ENCODE measurements at places on chromosomes 1 and 21.

DNA sequence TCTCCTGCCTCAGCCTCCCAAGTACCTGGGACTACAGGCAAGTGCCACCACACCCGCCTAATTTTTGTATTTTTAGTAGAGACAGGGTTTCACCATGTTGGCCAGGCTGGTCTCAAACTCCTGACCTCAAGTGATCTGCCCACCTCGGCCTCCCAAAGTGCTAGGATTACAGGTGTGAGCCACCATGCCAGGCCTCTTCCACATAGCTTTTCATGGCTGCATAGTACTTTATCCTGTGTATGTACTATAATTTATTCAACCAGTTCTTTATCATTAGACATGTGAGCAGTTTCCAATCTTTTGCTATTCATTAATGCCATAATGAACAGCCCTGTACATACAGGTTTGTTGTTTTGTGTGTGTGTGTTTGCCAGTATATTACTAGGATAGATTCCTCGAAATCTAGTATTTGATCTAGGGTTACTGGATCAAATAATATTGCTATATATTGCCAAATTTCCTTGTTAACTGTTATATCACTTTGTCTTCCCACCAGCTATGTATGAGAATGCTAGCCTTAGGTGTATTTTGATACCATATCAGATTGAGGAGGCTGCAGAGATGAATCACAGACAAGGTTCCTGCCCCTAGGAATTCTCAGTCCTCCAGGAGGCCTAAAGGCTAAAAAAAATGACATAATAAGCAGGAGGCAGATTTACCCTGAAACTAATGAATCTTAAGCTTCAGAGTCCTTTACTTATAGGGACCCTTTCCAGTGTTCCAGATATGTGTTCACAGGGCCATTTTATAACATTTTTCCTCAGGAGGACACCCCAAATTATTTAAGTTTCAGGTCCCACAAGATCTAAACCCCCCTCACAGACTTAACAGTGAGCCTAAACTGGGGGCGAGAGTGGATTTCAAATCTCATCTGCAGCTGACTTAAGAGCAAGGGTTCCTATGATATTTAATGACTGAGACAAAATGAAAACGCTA is 2.1 kb upstream of the PDIK1L start:
- no peak for DNase-seq

- DNase-seq, result no peak
Observed at GRCh38 chr1:205107327-205107726, 14.5 kb downstream of the RBBP5 start.

- DNase-seq, result no peak
Observed at GRCh38 chr1:201265756-201266155, 17.6 kb upstream of the PKP1 start.

GRCh38 chr1:61561666-61562065 is 163.3 kb downstream of the TM2D1 start:
- no peak for DNase-seq

DNA sequence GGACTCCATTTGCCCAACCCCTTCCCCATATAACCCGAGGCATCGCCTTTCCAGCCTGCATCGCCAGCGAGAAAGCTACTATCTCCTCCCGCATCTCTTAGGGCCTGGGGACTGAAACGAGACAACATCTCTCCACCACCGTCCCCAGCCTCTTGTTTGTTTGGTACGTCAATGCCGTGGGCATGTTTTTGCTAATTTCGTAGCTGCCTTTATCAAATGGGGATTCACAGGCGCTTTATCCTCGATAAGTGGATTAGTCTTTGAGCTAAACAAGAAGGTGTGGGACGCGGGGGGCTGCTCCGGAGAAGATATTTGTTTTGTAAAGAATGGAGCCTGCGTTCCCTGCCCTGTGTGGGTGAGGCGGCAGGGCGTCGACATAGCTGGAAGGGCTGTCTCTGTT is 91.6 kb downstream of the PAX7 start:
- no peak for DNase-seq

GRCh38 chr1:25105836-25106235 is 126.5 kb downstream of the SYF2 start:
- no peak for DNase-seq

DNA sequence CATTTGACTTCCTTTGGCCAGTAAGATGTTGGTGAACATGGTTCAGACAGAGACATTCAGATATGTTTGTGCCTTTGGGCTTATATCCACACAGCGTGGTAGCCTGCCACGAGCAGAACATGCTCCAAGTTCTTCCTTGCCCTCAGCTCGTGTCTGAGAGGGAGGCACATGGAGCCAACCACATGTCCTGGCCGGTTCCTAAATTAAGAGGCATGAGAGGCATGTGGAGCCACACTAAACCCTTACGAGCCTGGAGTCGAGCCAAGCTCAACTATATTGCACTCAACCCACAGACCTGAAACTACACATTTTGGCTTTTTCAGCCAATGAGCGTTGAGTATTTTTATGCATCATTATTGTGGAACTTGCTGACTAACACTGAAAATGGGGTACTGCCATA is 133.7 kb upstream of the KCNK1 start:
- DNase-seq, result no peak

DNA sequence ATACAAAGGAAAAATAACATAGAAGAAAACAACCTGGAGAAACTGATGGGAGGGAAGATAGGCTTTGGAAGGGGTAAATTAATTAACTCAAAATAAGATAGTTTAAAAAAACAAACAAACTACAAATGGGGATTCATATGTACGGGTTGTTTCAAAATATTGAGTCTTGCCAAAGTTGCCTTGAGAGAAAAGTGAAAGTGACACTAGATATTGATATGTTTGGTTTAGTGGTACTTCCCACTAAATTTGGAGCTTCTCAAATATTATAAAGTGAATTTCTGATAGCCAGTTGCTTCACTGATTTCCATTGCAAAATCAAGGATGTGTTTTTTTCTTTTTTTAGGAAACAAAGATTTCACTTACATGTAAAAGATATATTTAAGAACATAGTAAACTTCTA is 149.5 kb upstream of the RUNX1 start:
- no peak for DNase-seq

- no peak for DNase-seq
Observed at GRCh38 chr21:45381865-45382696, 22.9 kb upstream of the COL18A1 start.

DNA sequence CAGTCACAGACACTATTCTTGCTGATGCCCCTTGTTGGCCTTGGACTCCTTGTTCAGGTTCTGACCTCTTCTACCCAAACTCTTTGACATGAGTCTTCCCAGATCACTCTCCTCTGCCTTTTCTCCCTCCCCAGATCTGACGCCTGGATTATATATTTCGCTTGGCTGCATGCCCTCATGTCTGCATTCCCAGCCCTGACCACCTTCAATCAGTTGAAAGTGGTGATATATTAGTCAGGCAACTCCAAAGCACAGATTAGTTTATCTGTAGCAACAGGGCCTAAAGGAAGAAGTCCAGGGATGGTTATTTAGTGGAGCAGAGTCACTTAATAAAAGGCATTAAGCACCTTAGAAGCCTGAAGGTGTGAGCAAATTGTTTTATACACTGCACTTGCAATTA is 110.0 kb upstream of the GUCA2B start:
- no peak for DNase-seq

DNA sequence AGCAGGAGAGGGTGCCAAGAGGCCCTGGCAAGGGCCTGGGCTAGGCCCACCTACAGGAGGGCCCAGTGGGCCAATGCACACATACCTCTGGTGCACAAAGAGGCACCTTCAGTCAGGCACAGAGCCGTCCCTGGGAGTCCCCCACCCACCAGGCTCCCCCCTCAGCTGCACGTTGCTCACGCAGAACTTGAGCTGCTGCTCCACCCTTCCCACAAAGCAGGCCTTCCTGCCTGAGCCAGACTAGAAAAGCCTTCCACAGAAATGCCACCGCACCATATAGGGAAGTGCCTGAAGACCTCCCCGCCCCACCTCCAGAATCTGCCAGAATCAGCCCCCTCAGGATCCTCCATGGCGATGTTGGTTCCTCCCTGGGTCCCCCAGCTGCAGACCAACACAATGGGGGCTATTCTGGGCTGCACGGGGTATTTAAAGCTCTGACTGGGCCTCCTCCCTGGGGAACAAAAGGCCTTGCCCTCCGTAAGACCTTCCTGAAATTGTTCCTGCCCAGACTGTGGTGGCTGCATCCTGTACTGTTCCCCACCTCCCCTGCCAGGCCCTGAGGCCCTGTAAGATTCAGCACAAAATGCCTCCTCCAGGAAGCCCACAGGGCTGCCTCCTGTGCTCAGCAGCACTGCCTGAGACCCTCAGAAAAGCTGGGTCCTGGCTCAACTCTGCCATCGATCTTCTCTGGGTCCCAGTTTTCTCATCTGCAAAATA is 27.2 kb downstream of the HSPG2 start:
- no peak for DNase-seq

DNA sequence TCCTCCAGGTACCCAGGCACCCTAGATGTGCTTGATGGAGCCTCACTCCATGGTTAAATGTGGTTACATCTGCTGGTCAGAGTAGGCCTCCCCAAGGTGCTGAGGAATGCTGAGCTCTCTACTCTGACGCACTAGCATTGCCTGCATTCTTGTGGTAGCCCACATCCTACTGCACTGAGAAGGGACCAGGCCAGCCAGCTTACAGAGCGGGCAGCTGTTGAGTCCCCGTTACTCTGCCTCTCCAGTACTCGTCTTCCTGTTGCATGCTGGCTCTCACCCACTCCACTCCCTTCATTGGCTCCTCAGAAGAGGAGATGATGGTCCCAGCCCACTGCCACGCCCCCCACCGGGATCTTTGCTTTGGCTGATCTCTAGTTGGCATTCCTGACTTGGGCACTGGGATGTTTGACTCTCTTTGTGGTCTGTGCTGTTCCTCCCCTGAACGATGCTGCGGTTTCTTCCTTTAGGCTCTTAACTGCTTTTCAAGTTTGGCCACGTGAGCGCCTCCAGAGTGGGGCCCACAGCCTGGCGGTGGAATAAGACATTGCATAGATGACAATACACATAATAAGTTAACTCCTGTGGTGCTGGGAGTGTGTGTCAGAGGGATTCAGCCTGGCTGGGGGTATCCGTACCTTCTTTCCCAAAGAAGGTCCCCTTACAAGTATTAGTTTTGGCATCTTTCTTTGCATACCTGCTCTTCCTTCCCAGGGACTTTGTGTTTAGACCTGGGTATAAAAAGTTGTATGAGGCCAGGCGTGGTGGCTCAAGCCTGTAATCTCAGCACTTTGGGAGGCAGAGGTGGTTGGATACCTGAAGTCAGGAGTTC is 18.6 kb downstream of the AZIN2 start:
- no peak for DNase-seq

DNA sequence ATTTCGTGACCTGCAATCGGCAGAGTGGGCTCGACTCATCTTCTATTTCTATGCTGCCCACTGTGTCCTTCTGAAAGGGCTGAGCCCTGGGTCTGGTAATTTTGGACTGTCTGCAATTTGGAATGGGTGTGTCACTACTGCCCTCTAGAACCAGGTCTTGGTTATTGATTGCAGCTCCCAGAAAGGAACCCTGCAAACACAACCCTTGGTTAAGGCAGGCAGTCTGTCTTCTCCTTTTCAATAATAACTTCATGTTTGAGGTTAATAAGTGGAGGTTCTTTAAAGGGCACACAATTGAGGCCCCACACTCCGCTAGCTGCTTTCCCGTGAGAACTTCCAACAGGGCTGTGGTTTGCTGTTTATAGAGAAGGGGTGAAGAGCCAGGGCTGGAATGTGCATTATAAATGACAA is 79.9 kb upstream of the LYST start:
- DNase-seq, result no peak

GRCh38 chr1:194078765-194079164 is 892.4 kb upstream of the B3GALT2 start:
- no peak for DNase-seq

GRCh38 chr1:19202396-19202795 is 7.7 kb downstream of the UBR4 start:
- DNase-seq, result no peak

DNA sequence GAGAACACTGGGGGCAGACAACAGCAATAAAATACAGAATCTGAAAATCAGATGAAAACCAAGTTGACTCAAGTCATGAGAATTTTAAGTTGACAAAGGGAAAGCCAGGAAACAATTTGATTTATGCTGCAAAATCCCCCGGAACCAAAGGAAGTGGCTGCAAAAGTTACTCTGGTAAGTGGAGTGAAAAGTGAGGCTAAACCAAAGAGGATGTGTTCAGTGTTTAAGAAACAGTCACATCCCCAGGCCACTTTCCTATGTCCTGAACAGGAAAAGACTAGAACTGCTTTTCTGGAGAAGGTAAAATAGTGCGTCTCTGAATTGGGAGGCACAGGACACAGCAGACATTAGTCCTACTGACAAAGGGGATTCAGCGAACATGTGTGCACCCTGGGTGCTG is 5.9 kb downstream of the TARBP1 start:
- DNase-seq, result no peak

GRCh38 chr1:44631333-44631646 is 43.0 kb downstream of the TMEM53 start:
- DNase-seq, result no peak

DNA sequence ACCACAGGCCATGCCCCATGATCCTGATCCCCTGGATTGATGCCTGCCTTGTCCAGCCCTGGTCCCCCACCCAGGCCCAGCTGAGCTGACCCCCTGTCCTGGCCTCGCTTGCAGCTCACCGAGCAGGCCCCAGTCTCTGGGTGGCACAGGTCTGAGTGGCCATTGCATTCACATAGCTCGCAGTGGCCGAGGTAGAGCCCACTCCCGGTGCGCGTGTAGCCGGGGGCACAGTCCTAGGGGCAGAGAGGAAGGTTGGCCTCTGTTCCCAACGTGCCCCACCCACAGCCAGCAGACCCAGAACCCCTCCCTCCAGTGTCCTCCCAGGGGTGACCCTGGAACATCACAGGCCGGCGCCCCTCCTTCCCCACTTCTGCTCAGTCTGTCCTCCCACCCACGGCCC is 51.9 kb downstream of the LDLRAD2 start:
- DNase-seq, result no peak

DNA sequence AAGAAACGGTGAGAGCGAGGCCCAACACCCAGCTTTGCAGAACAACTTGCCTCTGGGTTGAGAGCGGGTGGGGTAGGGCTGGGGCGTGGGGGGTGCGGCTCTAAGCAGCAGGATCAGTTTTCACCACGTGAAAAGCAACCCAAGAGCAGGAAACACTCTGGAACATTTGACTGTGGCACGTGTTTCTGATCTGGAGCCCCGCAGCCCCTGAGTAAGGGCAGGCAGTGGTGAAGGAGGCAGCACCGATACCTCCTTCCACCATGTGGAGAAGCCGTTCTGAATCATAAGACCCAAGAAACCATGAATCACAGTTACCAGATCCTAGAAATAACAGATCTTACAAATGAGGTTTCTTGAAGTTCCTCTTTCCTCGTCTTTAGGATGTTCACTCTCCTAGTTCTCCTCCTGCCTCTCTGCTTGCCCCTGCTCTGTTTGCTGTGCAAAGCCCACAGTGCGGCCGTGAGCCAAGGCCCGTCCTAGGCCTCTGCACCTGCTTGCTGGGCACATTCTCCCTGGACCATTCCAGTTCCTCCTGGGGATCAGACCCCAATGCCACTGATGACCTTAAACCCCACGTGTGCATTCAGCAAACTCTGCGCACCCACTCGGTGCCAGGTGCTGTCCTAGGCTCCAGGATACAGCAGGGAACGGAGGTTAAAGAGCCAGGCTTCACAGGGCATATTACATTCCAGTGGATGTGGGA is 31.9 kb downstream of the SLC1A7 start:
- DNase-seq, result no peak

GRCh38 chr1:232328486-232329102 is 301.3 kb downstream of the SIPA1L2 start:
- no peak for DNase-seq

- no peak for DNase-seq
Observed at GRCh38 chr1:71766748-71767147, 515.6 kb downstream of the NEGR1 start.

Data from NCI-H1694 (cell line).